H54 (cell line): ENCODE measurements at places on chromosomes 12 and 14.

DNA sequence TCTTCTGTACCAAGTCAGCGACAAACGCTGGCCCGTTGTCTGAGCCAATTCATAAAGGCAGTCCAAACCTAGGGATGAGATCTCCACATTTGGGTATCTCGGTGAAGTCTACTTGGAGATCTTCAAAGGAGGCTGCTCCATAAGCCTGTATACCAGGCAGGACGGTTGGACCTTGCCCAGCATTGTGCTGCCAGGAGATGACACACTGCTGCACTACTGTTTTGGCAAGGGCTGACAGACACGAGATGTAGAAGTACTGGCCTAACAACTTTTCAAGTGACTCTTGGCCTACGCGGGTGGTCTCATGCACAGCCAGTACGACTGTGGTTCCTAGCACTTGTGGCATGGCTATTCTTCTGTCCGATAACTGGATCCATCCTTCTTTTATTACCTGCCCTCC lies 135.3 kb downstream of the SLC38A6 start:
- no peak for DNase-seq

- DNase-seq = no peak
Measured at GRCh38 chr12:108367436-108367835, 28.3 kb upstream of the CMKLR1 start.

- peak; percentile 4 for DNase-seq
Measured at GRCh38 chr12:74598819-74599218, 61.2 kb downstream of the ATXN7L3B start.

DNA sequence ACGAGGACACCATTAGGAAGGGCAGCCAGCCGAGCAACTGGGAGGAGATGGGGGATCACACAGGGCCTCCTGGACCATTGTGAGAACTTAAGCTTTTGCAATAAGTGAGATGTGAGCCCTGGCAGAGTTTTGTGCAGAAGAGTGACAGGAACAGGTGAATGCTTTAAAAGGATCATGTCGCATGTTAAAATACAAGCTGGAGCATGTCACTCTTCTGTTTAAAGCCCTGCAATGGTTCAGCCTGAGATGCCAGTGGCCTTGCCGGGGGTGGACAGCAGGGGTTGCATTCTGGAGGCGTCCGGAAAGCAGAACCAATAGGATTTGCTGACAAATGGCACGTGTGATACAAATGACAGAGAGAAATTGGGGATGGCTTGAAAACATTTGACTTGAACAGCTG lies 137.5 kb upstream of the RFLNA start:
- DNase-seq = no peak

DNA sequence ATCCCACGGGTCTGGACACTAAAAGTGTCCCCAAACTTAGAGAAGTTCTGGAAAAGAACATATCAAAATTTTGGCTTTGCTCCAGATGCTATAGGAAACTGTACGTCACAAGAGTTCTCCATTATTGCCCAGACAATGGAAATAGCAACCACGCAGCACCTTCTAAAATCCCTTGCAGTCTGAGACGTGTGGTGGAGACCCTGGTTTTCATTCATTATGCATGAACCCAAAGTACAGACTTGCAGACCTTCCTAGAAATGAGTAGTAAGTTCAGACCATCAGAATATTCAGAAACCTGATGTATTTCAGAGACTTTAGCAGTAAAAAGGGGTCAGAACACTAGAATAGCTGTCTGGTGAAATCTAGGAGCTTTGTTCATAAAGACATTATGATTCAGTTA lies 50.0 kb upstream of the BCL2L14 start:
- no peak for DNase-seq

DNA sequence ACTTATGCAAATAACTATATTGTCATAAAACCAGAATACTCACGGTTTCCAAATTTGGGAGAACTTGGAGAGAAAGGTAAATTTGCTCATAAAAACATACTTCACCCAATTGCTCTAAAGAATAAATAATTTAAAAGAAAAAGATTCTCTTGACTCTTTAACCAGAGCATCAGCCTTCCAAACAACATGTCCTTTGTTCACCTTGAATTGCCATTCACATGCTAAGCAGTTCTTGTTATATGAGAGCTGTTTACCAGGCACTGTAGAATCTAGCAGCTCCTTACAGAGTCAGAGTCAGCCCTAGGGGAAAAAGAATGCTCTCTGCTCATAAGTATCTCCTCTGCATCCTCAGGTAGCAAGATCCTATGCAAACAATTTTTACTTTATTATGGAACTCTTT lies 10.2 kb downstream of the SLCO1A2 start:
- DNase-seq = no peak

DNA sequence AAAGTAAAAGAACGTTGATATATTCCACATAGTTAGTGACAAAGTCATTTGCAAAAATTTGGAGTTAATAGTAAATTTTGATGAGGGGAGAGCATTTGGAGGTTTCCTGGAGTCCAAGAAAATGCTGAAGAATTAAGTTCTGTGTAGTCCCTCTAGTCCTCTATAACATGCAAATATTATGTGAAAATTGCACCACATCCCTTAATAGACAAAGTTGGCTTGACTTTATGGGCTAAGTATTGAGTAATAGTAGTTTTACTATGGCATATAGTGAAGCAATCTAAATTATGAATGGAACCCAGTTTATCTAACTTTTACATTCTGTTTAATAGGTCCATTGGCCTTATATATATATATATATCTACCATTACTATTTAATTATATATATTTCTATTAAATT lies 66.4 kb upstream of the DCN start:
- no peak for DNase-seq

DNA sequence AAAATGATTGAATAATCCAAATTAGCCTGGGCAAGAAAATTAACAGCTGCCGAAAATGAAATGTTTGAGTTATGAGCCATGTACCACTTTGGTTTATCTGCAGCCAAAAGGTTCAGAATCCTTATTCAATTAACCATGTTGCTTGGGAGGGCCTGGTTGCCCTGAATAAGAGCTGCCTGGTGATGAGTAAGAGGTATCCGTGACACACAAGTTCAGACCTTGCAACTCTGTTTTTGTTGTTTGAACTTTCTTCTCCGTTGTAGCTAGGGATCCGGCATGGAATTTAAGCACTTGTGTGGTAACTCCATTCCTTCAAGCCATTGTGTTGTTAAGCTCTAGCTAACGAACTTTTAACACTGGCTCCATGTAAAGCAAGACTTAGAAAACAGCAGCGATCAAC lies 35.7 kb downstream of the FOXA1 start:
- no peak for DNase-seq

GRCh38 chr12:52217223-52217622 lies 15.8 kb upstream of the KRT7 start:
- DNase-seq = no peak

- DNase-seq = no peak
Measured at GRCh38 chr14:105487449-105487985, 831 bp downstream of the CRIP1 start.

GRCh38 chr14:34179727-34180126 lies 228.9 kb upstream of the EGLN3 start:
- no peak for DNase-seq

- no peak for DNase-seq
Measured at GRCh38 chr14:85479306-85479705, 50.6 kb upstream of the FLRT2 start.

- DNase-seq = no peak
Measured at GRCh38 chr12:77406219-77406905, 341.0 kb upstream of the E2F7 start.

- no peak for DNase-seq
Measured at GRCh38 chr12:113297621-113298471, 37.1 kb downstream of the SLC8B1 start.

DNA sequence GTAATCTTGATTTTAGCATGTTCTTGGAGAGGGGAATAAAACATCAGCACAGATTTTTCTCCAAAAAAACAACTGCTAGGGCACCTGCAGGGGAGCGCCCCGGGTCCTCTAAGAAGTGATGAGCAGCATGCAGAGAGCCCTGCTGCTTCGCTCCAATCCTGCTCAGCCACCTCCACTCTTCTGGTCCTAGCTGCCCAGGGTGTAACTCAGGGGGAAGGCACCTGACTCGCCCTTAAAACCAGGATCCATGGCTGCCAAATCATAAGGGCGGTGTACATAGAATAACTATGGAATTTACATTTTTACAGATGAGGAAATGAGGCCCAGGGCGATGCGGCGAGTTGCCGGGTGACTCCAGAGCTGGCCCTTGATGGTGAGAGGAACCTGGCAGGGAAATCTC lies 204.7 kb downstream of the CALM1 start:
- no peak for DNase-seq

DNA sequence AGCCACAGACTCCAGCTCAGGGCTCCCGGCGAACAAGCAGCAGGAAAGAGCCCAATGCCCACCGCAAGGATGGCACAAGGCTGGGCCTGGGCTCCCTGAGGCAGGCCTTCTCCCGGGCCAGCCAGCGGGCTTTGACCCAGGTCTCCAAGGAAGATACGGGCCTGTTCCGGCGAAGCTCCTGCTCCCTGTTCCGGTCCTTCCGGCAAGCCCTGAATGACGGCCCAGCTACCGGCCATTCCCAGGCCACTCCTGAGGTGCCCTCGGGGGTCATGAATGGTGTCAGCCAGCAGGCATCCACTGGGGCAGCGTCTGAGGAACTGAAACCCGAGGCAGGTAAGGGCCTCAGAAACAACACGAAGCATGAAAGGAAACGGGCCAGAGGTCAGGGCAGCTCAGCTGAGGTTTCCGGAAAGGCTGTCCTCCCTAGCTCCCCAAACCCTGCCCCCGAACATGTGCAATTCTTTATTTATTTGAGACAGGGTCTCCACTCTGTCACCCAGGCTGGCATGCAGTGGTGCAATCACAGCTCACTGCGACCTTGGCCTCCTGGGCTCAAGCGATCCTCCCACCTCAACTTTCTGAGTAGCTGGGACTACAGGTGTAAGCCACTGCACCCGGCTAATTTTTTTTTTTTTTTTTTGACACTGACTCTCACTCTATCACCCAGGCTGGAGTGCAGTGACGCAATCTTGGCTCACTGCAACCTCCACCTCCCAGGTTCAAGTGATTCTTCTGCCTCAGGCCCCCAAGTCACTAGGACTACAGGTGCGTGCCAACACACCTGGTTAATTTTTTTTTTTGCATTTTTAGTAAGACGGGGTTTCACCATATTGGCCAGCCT lies 6.0 kb downstream of the EXOC3L4 start:
- no peak for DNase-seq

DNA sequence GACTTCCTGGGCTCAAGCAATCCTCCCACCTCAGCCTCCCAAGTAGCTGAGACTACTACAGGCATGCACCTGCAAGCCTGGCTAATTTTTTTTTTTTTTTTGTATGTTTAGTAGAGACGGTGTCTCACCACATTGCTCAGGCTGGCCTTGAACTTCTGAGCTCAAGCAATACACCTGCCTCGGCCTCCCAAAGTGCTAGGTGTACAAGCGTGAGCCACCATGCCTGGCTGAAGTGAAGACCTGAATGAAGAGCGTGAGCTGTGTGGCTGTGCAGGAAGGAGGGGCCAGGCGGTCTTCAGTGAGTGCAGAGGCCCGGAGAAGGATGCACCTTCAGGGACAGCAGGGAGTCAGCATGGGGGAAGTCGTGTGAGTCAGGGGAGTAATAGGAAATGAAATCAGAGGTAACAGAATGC lies 14.9 kb upstream of the NFKBIA start:
- DNase-seq = no peak

- DNase-seq = no peak
Measured at GRCh38 chr14:50083467-50084337, 32.7 kb downstream of the VCPKMT start.

GRCh38 chr14:38705220-38705619 lies 397.8 kb downstream of the SEC23A start:
- no peak for DNase-seq

GRCh38 chr12:14873440-14874185 lies 12.0 kb downstream of the MGP start:
- no peak for DNase-seq

GRCh38 chr12:48890657-48891418 lies 25.2 kb upstream of the RND1 start:
- DNase-seq = peak; percentile 63

- DNase-seq = no peak
Measured at GRCh38 chr12:131091976-131092691, 138.4 kb downstream of the ADGRD1 start.

- no peak for DNase-seq
Measured at GRCh38 chr12:124368421-124369032, 73.6 kb downstream of the RFLNA start.

- DNase-seq = no peak
Measured at GRCh38 chr14:99707921-99708320, 23.8 kb downstream of the CYP46A1 start.
